ENCODE measurements at places on chromosomes 3 and 15.

- no peak for DNase-seq
Observed at GRCh38 chr15:101027920-101028319, 108.8 kb downstream of the LRRK1 start.

DNA sequence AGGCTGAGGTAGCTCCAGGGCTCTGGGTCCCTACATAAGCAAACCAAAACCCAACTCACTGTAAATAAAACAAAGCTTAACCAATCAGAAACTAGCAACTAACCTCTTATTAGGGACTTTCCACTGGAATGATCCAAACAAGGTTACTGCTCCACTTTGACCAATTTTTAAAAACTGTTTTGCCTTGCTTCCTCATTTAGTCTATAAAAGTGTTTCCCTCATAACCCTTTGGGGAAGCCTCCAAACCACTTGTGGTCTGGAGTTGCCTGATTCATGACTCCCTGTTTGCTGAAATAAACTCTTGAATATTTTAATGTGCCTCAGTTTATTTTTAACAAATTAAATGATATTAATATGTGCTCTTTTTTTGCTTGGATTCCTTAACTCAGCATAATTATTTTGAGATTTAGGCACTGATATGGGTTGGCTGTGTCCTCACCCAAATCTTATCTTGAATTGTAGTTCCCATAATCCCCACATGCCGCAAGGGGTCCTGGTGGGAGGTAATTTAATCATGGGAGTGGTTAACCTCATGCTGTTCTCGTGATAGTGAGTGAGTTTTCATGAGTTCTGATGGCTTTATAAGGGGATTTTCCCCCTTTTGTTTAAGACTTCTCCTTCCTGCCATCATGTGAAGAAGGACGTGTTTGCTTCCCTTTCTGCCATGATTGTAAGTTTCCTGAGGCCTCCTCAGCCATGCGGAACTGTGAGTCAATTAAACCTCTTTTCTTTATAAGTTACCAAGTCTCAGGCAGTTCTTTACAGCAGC, 90.6 kb downstream of the CD200R1L start:
- no peak for DNase-seq

DNA sequence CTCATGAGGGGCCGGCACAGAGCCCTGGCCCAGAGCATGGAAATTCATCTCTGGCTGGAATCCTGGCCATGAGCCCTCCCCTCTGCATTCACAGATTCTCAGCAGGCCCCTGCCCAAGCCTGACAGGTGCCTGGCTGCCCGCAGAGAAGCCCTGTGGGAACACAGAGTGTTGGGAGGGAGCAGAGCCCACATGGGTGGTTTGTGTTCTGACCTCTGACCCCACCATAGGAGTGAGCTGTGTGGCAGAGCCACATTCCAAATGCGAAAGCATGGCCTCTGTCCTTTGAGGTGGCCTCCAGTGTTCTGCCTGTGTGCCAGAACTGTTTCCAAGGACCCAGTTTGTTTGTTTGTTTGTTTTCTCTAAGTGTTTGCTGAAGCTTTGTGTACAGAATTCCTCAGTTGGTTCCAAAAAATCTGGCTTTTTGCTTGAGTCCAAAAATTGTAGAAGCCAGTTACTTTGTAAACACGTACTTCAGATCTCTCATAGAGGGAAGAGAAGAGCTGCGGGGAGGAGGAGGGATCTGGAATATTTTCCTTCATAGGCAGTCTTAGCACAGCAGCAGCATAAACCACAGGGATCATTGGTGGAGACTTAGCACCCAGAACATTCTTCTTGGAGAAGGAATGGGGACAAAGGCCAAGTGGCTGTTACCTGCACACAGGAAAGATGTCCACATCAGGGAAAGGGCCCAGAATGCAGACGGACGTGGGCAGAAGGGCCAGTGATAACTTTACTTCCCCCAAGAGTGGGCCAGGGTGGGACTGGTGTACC, 36.0 kb downstream of the GRAMD2A start:
- DNase-seq = no peak

GRCh38 chr3:71309342-71309741, 274.2 kb downstream of the FOXP1 start:
- DNase-seq = no peak

DNA sequence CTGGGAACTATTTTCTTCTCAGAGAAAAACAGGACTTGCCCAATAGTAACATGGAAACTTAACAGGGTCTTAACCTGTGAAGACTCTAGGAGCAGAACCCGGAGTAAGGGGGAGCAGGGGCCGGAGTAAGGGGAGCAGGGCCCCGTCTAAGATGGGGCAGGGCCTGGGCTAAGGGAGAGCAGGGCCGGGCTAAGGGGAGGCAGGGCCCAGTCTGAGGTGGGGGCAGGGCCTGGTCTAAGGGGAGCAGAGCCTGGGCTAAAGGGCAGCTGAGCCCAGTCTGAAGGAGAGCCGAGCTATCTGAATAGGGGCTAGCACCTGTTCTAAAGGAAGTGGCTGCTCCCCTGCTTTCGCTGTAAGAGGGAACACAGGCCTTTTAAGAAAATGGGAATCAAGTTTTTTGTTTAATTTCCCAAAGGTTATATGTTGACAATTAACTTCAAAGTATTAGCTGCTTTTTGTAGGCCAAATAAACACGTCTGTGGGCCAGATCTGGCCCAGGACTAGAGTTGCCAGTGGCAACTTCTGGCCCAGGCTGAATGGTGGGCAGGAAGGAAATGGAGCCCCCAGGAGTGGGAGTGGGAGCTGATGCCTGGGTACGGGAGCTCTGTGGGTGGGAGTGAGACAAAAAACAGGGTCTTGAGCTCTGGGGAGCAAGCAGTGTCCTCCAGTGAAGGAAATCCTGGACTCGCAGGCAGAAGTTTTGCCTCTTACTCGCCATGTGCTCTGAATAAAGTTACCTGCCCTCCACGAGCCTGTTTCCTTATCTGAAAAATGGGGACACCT, 32.5 kb downstream of the CSPG4 start:
- DNase-seq = no peak

GRCh38 chr3:52036829-52037228, 19.5 kb downstream of the DUSP7 start:
- DNase-seq = no peak

GRCh38 chr3:137205394-137206045, 247.7 kb downstream of the IL20RB start:
- no peak for DNase-seq

DNA sequence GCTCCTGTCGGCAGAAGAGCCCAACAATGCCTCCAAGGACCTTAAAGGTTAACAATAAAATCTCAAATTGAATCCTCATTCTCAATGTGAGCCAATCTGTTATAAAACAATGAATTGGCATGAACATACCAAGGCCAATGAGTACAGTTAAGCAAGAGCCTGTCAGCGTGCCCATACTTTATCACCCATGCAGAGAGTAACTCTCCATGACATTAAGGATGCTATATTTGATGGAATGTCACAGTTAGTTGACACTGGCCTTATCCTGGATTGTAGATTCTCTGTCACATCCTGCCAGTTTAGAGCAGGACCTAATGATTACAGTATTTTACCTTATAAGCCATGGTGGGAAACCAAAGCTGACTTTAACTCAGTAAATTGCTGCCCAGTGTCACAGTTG, 335.4 kb upstream of the MDFIC2 start:
- DNase-seq = no peak

DNA sequence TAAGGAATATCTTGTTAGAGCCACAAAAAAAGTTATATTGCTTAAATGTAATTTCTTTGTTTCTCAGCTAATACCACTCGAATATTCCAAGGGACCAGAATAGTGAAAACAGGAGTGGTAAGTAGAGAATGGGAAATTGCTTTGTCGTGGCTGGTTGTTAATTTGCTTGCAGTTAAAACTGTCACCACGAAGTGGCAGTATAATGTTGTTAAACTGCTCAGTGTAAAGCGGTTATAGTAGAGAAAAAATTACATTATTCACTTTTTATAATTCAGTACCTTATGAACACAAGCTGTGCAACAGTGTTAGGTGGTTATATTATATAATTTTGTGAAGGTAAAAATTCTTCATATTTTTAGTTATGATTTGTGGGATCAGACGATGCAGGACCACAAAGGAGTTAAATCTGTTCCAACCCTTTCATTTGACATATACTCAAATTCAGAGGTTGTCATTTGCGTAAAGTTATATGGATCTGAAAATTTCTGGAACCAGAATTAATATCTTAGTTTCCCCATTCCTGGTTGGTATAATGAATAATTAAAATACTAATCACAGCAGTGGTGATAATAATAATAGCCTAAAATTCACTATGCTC, 171.8 kb downstream of the FEZF2 start:
- no peak for DNase-seq

- DNase-seq = no peak
Observed at GRCh38 chr3:186931532-186932280, 1.4 kb downstream of the ST6GAL1 start.

- no peak for DNase-seq
Observed at GRCh38 chr3:180102134-180102533, 65.4 kb upstream of the PEX5L start.

GRCh38 chr3:58192069-58192468, 18.7 kb downstream of the DNASE1L3 start:
- no peak for DNase-seq

GRCh38 chr15:50009634-50010033, 109.4 kb downstream of the ATP8B4 start:
- no peak for DNase-seq

DNA sequence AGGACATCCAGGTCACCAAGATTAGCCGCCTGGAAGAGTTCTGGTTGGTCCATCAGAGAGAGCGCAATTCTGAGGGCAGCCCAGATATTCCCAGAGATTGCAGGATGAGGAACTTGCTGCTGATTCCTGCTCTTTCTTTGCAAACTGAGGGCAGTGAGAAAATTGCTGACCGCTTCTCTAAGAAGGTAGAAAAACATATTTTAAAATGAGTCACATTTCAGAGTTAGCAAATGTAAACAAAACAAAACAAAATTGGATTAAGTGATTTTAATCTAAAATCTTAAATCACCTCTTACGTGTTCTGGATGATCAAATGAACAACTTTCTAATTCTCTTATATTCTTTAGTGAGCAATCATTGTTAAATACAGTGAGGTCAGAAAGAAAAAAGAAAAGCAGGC, 149.0 kb downstream of the USP13 start:
- no peak for DNase-seq

GRCh38 chr3:30156586-30157498, 449.6 kb upstream of the TGFBR2 start:
- DNase-seq = no peak

GRCh38 chr3:111810909-111811308, 48.2 kb upstream of the PHLDB2 start:
- no peak for DNase-seq

- no peak for DNase-seq
Observed at GRCh38 chr15:52653431-52653964, 25.7 kb downstream of the ATOSA start.

DNA sequence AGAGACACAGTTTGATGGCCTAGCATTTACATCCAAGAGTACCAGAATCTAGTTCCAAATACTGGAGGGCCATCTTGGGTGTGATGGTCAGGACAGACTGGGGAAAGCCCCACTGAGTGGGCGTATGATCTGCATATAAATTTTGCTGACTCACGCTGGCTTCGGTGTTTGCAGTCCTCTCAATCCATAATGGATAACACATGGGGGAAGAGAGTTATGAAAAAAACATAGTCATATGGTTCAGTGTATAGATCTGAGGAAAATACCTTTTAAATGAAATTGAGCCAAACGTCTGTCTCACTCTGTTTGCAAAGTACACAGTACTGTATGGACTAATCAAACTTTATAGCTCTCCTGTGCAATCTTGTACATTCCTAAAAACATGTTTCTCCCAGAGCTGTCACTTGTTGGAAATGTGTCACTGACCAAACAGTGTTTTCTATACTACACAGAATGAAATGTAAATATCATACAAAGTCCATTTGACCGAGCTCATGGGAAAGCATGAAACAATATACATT, 125.3 kb upstream of the THBS1 start:
- no peak for DNase-seq

DNA sequence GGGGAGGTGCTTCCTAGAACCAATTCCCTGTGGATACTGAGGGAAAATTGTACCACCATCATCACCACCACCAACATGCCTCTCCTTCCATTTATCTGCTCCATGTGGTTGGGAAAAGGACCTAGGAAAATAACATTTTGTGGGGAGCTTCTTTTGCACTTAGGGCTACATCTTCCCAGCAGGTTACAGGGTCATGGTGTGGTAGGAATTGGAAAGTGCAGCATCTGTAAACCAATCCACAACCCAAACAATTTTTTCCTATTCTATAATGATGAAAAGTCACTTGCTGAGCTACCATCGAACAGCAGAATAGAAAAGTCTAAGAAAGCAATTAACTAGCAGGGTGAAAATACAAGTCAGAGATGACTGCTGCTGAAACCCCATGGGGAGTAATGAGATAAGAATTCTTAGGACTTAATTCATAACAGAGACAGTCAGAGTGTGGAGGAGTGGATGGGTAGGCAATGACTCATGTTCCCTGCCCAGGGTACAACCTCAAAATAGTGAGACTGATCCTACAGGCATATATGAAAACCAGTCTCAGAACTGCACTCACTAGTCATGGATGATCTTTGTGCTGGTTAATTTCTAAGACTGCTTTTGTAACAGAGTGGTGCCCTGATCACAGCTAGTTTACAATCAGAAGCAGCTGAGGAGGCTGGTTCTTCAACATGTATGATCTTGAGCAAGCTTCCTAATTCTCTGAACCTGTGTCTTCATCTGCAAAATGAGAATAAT, 38.1 kb upstream of the LEKR1 start:
- no peak for DNase-seq

- DNase-seq = no peak
Observed at GRCh38 chr15:31364301-31365031, 37.8 kb downstream of the KLF13 start.

DNA sequence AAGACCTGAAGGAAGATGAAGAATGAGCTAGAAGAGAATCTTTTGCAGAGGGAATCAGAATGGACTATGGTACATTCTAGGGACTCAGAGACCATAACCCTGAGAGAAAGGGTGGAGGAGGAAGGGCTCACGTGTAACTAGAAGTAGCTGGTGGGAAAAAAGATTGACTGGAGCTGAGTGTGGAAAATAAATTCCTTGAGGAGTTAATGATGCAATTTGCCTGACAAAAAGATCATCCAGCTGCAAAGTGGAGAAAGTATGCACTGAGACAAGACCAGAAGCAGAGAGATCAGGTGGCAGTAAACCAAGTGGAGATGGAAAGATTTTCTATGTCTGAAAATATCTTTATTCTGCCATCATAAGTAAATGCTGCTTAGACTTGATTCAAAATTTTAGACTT, 52.9 kb upstream of the TBL1XR1 start:
- no peak for DNase-seq

Measured in C1 segment of cervical spinal cord (tissue), 14 donors.